T-cell (primary cell): ENCODE measurements at places on chromosomes 5 and 9.

DNA sequence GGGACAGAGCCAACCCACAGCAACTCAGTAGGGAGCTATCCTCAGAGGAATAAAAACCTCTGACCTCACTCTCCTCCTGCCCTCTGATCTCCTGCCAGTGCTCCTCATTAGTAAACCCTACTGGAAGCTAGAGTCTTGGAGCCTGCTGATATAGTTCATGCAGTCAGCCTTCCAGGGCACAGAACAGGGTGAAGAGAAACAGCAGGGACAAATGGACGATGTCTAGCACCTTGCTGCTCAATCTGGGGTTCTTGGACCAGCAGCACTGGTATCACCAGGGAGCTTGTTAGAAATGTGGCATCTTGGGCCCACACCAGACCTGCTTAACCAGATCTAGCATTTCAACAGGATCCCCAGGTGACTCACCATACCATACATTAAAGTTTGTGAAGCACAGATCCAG is 5.5 kb upstream of the GALNT12 start:
- DNase-seq, result no peak

DNA sequence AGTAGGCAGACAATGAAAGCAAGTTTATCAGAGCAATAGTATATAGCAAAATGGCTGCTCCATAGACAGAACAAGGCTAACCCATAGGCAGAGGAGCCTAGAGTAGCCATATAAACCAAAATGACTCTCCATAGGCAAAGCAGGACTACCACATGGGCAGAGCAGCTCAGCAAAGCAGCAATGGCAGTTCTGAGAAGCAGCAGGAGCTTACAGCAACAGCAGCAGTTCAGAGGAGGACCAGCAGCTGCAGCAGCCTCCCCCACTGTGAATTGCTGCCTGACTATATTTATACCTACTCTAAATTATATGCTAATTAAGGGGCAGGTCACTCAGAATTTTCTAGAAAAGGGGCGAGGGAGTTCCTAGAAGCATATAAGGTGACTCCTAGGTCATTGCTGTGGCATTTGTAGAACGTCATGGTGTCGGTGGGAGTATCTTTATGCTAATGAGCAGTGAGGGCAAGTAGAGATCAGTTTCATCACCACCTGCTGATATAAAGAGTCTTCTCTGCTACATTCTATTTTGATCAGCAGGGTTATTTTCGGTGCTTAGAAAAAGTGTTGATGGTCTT is 1115.5 kb downstream of the DTWD2 start:
- no peak for DNase-seq

GRCh38 chr9:93667627-93668026 is 91.2 kb downstream of the PHF2 start:
- no peak for DNase-seq

DNA sequence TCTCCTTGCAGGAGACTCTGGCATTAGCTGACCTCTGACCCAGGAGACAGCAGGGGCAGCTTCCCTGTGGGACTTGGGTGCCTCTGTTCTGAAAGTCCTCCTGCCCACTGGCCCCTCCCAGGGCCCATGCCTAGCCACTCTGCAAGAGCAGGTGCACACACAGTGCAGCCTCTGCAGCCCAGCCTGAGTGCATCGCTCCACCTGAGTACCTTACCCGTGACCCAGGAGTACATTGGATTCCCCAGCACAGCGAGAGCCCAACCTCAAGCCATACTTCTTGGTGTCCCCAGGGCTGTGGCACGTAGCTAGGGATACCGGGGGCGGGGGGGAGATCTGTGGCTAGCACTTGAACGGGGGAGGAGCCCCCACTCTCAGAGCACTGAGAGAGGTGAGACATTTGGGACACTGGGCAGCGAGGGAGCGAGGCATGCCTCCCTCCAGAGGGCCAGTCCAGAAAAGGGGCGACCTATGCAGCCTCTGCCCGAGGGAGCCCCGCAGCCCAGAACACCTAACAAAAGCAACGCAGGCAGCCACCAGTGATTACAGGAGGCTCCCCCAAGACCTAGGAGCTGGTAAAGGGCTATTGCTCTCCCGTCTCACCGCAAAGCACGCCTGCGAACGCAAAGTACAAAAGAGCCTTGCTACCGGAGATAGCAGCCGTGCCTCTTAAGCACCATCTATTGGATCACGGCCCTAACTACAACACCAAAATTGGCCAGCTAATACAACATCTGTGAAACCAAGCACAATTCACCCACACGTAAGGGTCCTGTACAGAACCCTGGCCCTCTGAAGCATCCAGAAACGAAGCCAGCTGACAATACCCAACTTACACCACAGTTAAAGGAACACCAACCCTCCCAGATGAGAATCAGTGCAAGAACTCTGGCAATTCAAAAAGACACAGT is 826 bp upstream of the PRDM9 start:
- DNase-seq, result no peak

DNA sequence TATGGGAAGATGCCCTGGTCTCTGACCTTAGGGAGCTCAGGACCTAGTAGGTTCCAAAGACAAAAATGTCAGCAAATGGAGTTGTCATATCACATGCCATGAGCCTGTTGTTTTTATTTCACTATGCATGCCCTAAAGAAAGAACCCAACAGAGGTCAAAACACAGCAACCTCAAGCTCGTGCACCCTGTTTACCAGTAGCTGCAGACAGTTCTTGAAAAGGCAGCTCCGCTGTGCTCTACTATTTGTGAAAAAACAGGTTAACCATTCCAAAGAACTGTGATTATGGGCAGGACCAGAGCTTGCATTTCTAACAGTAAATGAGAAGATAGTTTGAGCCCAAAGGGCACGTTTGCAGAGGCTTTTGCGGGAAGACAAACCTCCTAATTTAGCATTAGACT is 22.8 kb downstream of the ITK start:
- no peak for DNase-seq

DNA sequence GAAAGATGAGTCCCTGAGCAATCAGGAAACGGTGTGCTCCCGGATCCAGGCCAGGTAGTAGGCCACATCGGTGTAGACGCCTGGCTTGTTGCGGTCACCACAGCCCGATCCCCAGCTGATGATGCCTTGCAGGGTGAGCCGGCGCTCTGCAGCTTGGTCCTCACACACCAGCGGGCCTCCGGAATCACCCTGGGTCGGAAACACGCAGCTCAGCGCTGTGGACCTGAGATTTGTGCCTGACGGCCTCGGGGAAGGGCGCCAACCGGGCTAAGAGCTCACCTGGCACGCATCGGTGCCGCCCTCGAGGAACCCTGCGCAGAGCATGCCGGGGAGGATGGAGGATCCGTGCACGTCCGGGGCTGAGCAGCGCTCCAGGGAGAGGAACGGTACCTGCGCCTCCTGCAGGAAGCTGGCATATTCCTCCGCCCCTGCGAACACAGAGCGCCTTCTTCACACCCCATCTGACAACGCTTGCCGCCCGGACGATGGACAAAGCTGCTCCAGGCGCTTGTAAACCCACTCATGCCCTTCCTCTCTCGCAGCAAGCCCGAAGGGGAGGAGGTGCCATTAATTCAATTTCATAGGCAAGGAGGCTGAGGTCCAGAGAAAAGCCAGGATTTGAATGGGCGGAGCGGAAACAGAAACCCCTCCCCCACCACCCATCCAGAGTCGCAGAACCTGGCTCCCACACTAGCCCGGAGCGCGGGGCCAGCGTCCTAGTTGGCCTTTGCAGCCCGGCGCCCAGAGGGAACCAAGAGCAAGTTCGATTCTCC is 2.0 kb upstream of the PFN3 start:
- peak; percentile 39 for DNase-seq

GRCh38 chr5:109939116-109939682 is 249.5 kb downstream of the MAN2A1 start:
- DNase-seq, result no peak

DNA sequence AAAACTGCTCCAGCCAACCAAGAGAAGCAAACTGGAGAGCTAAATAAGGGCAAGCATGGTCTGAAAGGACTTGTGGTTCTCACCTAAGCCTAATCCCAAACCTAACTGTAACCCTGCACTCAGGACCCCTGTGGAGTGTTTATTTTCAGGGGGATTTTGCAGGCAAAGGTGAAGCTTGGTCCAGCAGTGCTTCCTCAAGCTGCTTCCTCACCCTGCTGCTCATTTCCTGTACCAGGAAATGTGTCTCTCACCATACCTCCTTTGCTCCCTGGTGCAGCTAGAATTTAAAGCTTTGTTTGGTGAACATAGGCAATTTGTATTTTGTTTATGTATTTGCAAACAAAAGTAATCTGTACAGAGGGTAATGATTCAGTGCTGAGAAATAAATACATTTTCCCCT is 50.2 kb downstream of the CARTPT start:
- no peak for DNase-seq

- no peak for DNase-seq
Observed at GRCh38 chr9:116646661-116647514, 40.2 kb upstream of the TRIM32 start.

- no peak for DNase-seq
Observed at GRCh38 chr5:78633700-78634099, 14.9 kb downstream of the LHFPL2 start.

DNA sequence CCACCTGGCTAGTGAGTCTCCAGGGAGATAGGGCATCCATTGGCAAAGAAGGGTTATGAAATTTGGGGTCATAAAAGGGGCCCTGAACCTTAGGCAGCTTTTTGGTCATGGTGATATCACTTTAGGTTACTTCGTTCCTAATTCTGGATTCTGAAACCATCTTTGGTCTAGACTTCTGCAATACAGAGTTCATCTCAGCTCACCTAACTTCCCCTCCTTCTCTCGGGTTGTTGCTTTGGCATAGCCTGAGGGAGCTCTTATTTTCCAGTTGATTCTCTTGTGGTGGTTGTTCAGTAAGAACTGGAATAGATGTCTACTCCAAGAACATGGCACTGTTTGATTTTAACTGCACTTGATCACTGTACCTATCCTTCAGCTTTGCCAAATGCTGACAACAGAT is 148.9 kb upstream of the RUSC2 start:
- no peak for DNase-seq

GRCh38 chr9:129383019-129383560 is 205.0 kb upstream of the IER5L start:
- no peak for DNase-seq

- DNase-seq, result no peak
Observed at GRCh38 chr5:85462957-85463356, 1078.3 kb upstream of the EDIL3 start.

DNA sequence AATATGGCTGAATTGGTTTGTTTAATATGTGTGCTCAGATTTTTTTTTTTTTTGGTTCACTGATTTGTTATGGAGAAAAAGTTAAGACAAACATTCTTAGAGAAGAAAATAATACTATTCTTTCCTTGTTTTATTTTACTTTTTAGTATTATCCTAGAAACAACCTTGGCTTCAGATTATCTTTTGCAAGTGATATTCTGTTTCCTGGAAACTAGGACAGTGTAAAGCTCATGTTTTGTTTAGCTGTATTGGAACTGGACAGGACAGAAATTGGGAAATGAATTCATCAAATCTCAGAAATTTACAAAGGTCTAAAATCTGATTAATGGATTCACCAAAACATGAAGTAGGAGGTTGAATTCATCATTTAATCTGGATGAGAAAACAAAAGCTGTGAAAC is 130.5 kb downstream of the FBXL7 start:
- no peak for DNase-seq

DNA sequence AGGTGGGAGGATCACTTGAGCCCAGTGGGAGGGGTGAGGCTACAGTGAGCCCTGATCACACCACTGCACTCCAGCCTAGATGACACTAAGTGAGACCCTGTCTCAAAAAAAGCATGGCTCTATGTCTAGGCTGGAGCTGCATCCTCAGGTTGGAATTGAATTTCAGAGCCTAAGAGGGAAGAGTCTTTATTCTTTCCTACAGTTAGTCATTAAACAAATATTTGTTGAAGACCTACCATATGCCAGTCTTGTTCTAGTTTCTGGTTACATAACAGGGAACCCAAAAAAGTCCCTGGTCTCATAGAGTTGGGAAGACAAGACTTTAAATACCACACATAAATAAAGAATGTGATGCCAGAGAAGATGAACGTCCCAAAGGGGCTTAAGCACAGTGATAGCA is 6.9 kb upstream of the GRPEL2 start:
- no peak for DNase-seq

- no peak for DNase-seq
Observed at GRCh38 chr5:54109626-54110330, 200.6 kb downstream of the ARL15 start.

GRCh38 chr5:30131-30530 is 61.8 kb upstream of the PLEKHG4B start:
- DNase-seq, result no peak

DNA sequence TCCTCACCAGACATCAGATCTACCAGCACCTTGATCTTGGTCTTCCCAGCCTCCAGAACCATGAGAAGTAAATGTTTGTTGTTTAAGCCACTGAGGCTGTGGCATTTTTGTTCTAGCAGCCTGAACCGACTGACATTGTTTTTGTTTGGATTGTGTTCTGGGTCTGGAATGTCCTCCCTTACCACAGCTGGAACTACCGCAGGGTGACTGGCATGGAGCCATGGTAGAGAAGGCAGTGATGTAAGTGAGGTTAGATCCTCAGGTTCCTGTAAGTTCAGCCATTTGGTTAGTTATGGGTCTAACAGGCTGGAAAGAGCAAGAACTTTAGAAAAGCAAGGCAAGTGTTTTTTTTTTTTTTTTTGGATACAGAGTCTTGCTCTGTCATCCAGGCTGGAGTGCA is 209.3 kb downstream of the DAB2IP start:
- no peak for DNase-seq

DNA sequence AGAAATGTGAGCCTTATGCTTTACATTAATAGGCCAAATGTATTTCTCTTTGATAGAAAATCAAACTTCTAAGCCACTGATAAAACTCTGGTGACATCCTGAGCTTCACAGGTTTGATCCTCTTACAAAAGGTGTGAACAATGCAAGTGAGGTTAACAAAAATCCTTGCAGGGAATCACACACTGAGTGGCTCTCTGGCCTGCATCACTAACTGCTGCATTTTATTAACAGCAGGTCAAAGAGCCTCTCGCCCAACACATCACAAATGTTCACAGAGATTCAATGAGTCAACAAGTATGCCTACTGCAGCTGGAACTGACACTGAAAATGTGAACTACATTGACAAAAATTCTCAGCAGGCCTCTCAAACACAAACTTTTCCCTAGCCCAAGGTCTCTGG is 122.3 kb downstream of the SEMA5A start:
- no peak for DNase-seq

DNA sequence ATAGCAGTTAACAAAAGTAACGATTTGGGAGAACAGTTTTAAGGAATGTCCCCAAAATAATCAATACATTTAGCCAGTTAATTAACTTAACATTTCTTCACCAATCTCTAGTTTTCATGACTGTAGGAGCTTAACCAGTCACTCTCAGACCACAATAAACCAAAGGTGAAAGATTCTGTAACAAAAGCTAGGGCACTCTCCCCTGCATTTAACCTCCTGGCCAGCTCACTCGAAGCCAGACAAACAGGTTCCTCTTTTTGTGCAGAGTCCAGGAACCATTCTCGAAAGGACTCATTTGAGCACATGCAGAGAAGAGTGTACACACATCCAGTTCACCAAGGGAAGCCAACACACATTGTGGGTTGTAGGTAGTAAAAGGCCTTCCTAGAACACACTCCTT is 6.5 kb downstream of the IL7R start:
- no peak for DNase-seq

DNA sequence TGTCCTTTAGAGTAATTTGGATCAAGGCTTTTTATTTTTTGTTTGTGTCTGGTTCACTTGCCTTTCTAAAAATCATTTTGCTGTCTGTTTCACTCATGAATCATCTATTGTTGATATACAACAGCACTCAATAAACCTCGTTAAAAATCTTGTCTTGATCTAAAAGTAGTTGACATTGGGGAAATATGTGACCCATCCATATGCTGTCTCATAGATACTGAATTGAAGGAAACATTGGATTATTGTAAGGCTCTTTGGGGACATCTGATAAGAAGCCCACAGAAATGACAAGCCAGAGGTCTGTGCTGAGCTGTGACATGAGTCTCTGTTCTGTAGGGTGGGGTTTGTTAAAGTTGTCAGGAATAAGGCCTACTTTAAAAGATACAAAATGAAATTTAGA is 208.0 kb downstream of the PDZD2 start:
- no peak for DNase-seq
